ENCODE measurements at places on chromosomes 7 and 10. TPM values are rescaled to one million over a fixed set of nuclear protein-coding genes. Genes with fewer than 3 reads are reported as not detected.

DNA sequence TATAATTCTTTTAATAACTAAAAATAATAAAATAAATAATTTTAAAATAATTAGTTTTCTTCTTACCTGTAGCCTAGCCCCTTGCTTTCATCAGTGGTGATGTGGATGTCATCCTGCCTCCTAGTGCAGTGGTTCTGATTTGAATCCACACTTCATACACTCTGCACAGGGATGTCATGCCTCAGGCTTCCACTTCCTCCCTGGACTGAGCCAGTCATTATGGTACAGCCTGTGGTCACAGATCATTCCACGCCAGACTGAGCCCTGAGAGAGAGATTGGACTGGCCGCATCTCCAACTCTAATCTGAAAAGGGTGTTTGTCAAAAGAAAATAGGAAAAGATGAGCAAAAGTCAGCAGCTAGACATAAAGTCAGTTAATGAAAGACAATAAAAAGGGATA is 436.2 kb upstream of the IGFBP3 start:
- DNase-seq = no peak

GRCh38 chr10:60955957-60956425 is 12.0 kb upstream of the RHOBTB1 start:
- DNase-seq = no peak

DNA sequence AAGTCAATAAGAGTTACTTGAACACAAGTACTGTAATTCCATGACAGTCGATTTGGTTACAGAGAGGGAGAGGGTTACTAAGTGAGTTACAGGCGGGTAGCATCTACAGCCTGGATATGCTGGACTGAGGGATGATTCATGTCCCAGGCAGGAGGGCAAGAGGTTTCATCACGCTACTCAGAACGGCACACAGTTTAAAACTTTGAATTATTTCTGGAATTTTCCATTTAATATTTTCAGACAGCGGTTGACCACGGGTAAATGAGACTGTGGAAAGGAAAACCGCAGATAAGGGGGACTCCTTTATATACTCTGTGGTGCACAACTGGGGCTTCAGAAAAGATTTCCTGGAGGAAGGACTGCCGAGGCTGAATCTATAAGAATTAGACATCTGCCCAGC is 25.7 kb upstream of the LRRC4 start:
- DNase-seq = no peak

GRCh38 chr10:7545792-7546191 is 121.0 kb downstream of the ITIH5 start:
- DNase-seq = no peak

DNA sequence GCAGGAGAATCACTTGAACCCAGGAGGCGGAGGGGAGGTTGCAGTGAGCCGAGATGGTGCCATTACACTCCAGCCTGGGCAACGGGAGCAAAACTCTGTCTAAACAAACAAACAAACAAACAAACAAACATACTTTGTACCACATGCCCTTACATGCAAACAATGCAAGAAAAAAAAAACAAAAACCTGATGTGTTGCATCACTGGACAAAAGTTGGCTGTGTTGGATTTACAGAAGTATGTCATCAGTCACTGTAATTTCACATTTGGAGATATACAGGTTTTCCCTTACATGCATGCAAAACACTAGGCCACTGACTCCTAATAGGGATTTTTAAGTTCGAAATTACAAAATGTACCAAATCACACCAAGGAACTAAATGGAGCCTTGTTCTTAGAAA is 138.5 kb downstream of the SRPK2 start:
- DNase-seq = no peak

DNA sequence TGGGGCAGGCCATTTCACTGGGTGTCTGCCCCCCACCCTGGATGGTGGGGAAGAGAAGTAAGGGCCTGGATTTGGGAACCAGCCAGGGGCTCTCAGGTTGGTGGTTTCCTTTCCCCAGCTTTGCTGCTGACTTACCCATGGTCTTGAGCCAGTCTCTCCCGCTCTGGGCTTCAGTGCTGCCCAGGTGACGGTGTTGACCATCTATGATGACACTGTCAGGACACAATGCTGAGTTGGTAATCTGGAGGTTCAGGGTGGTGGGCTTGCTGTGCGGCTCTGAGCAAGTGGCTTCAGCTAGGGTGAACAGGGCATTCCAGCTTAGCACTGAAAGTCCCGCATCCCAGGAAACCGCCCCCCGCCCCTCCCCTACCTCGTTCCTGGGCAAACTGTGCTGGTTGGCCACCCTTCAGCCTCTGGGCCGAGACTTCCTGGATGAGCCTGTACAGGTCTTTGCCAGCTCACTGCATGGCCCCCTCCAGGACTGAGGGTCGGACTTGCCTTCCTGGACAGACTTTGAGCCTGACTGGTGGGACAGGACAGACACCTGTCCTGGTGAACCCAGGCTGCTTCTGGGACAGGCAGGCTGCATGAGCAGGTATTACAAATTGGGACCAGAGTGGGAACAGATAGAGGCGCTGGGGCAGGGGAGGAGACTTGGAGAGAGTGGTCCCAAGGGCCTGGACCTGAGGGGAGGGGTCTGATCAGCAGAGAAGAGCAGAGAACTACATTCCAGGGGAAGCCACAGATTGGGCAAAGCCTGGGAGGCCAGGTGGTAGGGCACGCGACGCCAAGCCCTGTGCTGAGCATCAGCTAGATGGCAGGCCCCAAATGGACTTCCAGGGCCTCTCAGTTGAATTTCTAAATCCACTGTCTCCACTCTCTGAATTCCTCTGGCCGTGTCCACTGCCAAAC is 19.9 kb upstream of the ZMIZ1 start:
- DNase-seq = no peak

- DNase-seq = no peak
Measured at GRCh38 chr10:118246332-118247295, 95.5 kb downstream of the FAM204A start.

DNA sequence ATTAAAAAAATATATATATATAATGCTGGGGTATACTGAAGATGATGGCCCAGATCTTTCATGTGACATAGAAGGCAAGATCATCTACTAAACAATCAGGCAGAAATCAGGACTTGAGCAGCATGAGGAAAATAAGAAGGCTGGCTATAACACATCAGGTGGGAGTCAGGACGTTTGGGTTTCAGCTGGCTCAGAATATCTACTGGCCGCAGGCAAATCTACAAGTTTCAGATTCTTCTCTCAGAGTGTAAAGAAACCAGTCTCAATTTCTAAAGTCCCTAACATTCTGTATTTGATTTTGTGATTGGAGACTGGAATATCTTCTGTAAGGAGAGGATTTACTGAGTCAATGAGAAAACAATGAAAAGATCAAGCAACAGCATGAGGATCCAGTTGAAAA is 37.7 kb upstream of the FAM3C start:
- no peak for DNase-seq

GRCh38 chr7:15424468-15424867 is 137.3 kb downstream of the AGMO start:
- no peak for DNase-seq

- DNase-seq = no peak
Measured at GRCh38 chr7:22802426-22802825, 20.2 kb downstream of the TOMM7 start.

DNA sequence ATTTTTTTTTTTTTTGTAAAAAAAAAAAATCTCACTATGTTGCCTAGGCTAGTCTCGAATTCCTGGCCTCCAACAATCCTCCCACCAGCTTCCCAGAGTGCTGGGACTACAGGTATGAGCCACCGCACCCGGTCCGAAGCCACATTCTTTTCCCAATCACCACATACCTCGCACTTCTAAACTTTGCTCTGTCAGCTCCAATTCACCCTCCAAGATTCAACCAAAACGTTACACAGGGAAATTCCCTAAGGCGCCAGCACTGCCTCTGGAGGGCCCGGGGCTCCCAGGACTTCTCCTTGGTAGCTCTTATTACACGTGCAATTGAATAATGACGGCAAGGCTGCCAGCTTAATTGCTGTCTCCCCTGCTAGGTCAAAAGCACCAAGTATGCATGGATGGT is 10.3 kb upstream of the DNAAF5 start:
- no peak for DNase-seq

DNA sequence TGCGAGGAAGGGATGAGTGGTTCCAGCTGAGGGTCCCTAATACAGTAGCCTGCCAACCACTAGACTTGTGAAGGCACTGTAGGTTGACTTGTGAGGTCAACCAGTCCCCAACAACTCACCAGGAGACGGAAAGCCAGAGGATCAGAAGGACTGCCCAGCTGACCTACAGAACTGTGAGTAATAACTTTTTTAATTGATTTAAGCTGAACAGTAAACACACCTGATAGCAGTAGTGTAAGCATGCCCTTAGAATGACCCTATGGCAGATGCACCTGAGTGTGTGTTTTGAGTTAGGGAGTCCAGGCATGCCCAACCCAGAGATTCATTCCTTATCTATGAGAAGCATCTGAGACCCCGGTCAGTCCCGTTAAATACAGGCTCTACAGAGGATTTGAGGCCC is 14.1 kb downstream of the PRLHR start:
- no peak for DNase-seq

DNA sequence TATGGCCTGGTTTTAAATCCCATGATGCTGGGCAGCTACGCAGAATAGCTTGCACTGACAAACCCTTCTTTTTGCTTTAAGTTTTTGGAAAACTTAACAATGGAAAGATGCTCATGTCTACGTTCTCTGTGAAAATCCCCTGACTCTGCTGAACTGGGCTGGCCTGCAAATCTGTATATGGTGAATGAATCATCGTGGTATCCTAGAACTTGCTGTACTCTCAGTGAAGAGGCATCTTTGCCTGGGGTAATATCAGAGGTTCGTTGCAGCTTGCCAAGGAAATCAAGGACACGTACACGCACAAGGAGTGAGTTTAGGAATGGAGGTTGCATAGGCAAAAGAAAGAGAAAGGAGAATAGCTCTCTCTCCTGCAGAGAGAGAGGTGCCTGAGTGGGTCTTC is 382.0 kb upstream of the ADARB2 start:
- no peak for DNase-seq

DNA sequence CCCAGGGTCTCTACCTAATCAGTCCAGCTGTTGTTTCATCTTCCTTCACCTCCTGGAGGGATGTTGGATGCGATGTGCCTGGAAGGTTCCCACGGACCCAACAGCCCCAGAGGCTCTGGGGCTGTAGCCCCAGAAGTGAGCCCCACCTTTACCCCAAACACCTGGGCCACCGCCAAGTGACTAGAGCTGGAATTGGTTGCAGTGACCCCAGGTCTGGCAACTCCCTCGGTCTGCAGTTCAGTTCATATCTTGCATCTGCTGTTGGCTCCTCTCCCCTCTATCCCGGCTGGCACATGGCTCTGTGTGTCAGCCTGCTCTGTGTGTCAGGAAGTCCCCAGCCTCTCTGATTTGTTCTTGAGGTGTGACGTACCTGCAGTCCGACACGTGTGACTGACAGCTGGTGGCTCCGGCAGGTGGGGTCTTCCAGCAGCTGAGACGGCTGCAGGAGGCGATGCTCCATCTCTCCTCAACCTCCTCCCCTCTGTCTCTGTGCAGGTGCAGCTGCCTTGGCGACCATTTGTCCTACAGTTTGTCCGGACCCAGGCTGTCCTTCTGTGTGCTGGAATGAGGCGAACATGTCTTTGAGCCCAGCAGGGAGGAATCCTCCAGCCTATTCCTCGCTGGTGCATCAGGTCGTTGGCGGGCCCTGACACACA is 38.6 kb downstream of the ELFN1 start:
- no peak for DNase-seq

- no peak for DNase-seq
Measured at GRCh38 chr7:117237646-117238045, 85.2 kb downstream of the WNT2 start.

DNA sequence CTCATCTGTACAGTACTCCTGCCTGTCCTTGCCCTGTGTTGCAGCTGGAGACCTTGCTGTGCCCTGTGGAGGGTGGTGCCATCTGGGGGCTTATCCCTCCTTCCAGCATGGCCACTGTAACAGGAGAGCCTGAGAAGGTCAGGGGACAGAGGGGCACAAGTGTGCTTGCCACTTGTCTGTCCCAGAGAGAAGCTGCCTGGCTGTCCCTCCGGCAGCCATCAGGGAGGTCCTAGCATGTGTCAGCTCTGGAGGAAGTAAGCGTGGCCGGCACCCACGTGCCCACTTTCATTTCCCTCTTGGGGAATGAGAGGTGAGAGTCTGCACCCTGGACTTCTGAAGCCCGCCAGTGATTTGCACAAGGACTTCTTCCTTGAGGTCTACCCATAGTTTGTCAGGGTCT is 97.0 kb upstream of the PPIF start:
- DNase-seq = no peak

DNA sequence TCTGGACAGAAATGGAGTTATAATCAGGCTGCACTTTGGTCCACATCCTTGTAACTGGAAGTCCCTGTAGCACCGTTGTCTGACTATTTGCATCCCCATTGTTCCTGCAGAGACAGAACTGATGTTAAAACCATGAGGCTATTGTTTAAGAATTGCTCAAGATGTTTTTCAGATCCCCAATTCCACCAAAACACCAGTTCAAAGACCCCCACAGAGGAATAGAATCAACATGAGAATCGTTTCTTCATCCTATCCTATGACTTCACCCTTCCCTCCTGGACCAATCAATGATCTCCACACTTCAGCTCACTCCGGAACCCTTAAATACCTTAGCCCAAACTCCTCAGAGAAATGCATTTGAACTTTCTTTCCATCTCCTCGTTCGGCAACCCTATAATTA is 57.1 kb upstream of the GRID1 start:
- no peak for DNase-seq

DNA sequence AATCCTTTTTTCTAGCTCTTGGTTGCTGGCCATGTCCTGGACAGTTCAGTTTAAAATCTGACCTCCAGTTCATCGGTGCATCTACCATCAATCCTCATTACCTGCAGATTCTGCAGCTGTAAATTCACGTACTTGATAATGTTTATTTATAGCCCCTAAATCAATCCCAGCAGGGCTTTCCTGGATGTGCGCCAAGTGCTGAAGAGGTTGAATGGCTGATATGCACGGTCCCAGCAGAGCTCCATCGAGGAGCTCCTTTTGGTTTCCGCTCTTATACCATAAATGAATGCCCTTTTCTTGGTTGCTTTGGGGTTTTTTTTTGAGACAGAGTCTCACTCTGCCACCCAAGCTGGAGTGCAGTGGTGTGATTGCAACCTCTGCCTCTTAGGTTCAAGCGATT is 91.2 kb upstream of the CCZ1B start:
- no peak for DNase-seq

GRCh38 chr10:73762915-73763314 is 18.7 kb downstream of the SEC24C start:
- DNase-seq = no peak

DNA sequence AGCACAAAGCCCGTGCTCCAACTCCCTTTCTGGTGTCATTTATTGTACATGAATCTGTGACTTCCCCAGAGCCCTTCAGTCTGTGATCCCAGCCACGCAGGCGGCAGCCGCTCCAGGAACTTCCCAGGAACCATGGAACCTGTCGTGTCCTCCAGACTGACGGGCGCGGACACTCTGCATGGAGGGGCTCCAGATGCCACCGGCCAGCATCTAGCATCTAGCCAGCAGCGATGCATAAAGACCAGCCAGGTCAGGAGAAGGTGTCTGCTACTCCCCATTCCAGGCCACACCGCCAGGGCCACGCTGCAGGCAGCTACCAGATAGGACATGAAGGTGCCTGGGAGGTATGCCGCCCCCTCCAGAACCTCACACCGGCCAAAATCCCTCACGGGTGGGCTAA is 77.4 kb downstream of the PRKAG2 start:
- DNase-seq = no peak

The SMO gene
- total RNA-seq = not detected

The ASB10 gene
- total RNA-seq = not detected

The STRIP2 gene
- not detected for total RNA-seq

The MRLN gene
- total RNA-seq = not detected

The MIOS gene
- total RNA-seq = 35.2 TPM

The DPP6 gene
- not detected for total RNA-seq

The ASZ1 gene
- total RNA-seq = not detected

The RADIL gene
- total RNA-seq = not detected

The SPDYE18 gene
- total RNA-seq = 2.3 TPM

The OR6B1 gene
- total RNA-seq = not detected

The C10orf53 gene
- not detected for total RNA-seq

The PPP1R3C gene
- not detected for total RNA-seq

The C10orf90 gene
- not detected for total RNA-seq

All from naive thymus-derived CD8-positive, alpha-beta T cell (primary cell).